Endodermal cell (in vitro differentiated cells): ENCODE measurements at places on chromosomes 1 and 21.

GRCh38 chr1:21933397-21934248 is 3.5 kb downstream of the HSPG2 start:
- DNase-seq: peak; percentile 85

GRCh38 chr1:52709016-52709415 is 10.9 kb upstream of the COA7 start:
- no peak for DNase-seq

DNA sequence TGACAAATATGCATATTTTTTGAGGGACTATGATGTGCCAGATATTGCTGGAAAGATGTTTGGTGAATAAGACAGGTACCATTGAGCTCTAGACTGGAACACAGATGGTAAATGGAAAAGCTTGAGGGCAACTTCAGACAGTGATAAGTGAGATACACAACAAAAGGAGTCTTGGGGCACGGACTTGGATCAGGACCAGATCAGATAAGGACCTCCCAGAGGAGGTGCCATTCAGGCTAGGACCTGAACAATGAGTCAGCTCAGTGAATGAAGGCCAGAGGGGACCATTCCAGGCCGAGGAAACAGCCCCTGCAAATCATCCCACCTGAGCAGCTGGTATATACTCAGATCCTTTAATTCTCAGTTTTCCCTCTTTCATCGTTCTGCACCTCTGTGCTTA is 1.8 kb upstream of the KCNJ15 start:
- DNase-seq: no peak

- DNase-seq: no peak
Measured at GRCh38 chr21:29318354-29318753, 19.6 kb downstream of the BACH1 start.

GRCh38 chr1:81314513-81315233 is 486.1 kb upstream of the ADGRL2 start:
- DNase-seq: no peak

DNA sequence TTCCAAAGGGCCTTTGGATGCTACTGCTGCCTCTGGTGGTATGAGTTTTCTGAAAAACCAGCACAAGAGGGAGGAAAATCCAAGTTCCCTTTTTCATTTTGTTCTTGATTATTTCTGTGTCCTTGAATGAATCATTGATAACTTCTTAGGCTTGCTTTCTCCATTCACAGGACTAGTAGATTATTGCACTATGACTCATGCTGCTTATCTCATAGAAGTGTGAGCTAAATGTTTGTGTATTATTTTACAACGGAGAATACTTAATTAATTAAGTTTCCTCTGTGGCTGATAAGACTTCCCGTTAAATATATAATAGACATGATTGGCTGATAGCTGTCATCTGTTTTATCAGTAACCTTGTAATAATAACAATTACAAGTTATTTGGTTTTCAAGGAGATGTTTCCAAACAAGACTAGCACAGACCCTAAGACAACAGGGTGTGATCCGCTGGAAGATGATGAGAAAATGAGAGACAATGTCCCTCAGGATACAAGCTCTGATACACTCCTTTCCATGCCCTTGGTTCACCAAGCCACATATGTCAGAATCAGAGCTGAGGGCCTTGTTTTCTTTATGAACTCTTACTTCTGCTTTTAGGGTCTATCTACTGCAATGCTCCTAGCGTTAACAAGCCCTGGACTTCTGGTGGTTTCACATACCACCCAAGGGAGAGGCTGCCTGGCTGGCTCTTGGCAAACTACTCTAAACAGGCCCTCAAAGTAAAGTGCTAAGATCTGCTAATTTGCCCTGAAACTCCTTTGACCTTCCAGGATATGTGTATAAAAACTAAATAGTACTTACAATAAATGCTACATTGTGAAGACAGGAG is 1078.3 kb downstream of the TTLL7 start:
- DNase-seq: no peak

DNA sequence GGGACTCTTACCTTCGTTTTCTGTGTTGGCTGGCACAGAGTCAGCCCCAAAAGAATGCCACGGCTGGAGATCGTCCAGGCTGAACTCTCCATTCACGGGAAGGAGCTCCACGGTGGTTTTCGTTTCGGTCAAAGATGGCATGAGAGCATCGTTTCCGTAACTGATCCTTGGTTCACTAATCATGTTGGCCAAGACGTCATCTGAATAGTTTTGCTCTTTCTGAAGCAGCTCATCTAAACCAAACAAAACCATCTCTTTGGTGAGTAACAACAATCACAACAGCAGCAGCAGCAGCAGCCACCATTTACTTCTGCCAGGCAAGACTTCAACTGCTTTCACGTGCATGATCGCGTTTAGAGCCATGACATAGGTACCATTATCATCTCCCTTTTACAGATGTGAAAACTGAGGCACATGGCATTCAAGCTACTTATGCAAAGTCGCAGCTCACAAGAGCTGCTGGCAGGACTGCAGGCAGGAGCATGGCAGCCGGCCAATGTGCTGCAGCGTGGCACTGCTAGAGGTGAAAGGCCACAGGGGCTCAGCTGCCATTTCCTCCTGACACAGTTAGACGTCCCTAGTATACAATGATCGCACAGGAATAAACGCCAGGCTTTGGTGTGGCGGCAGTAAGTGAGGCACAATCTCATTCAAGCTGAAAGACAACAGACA is 177.1 kb downstream of the GABPA start:
- no peak for DNase-seq

GRCh38 chr1:50968821-50969610 is 1.0 kb upstream of the CDKN2C start:
- DNase-seq: peak; percentile 77

- DNase-seq: peak; percentile 29
Measured at GRCh38 chr1:67605209-67605780, 79.7 kb upstream of the GADD45A start.

- peak; percentile 83 for DNase-seq
Measured at GRCh38 chr1:165075725-165076370, 280.7 kb downstream of the LMX1A start.

DNA sequence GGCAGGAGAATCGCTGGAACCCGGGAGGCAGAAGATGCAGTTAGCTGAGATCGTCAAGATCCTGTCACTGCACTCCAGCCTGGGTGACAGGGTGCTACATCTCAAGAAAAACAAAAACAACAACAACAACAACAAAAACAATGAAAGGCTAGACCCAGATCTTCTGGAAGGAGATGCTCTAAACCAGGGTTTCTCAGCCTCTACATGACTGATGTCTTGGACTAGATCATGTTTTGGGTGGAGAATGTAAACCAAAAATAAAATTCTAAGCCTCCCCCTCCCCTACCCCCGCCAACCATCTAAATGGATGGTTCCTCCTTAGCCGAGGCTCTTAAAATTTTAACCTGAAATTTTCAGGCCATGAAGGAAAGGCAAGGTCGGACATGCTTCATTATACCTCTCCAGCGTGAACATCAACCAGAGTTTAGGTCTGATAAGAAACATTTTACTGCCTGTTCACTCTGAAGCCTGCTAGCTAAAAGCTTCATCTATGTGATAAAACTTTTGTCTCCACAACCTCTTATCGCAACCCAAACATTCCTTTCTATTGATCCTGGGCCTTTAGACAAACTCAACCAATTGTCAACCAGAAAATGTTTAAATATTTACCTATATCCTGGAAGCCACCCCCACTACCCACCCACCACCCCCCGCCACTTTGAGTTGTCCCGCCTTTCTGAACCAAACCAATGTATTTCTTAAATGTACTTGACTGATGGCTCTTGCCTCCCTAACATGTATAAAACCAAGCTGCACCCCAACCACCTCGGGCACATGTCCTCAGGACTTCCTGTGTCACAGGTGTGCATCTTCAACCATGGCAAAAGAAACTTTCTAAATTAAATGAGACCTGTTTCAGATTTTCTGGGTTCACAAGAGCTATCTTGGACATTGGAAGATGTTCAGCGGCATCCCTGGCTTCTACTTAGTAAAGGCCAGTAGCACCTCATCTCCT is 1.9 kb upstream of the CAPN2 start:
- DNase-seq: peak; percentile 59

- DNase-seq: peak; percentile 86
Measured at GRCh38 chr1:160862203-160863060, at the start of gene CD244. Gene CD244 (minus strand): TSS chr1:160862887. CDS start chr1:160862677, 210 bp downstream.

GRCh38 chr1:8562881-8563865 is 245.3 kb downstream of the SLC45A1 start:
- peak; percentile 65 for DNase-seq

DNA sequence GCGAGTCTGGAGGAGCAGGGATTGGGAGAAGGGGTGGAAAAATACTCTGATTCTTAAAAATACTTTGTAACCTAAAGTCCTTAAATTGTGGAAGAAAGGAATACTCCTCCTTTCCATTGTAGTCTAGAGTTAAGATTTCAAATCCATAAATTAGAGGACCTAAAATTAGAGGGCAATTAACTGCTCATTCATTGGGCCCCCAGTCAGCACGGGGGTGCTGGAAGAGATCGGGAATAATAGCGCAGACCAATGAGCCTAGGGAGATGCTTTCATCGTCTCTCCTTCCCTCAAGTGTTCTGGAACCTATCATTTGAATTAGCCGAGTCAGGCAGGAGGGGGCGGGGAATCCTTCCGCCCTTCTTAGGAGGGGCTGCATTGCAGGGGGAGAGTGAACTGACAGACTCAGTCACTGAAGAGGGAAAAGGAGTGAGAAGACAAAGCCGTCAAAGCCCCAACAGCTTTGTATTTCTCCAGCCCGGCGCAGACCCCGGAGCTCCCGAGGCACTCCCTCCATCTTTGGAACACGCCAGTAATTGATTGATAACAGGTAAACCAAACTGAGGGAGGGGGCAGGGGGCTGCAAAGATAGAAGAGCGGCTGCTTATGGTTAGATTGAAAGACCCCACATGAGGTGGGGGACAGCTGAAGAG is at the start of gene MLLT11:
TSS of gene MLLT11 (plus strand) at position 391 of the 650 bp plus-strand sequence. CDS start 6,828 bp downstream, outside the sequence.
- peak; percentile 93 for DNase-seq

GRCh38 chr1:160744852-160745520 is 5.9 kb downstream of the SLAMF7 start:
- no peak for DNase-seq

DNA sequence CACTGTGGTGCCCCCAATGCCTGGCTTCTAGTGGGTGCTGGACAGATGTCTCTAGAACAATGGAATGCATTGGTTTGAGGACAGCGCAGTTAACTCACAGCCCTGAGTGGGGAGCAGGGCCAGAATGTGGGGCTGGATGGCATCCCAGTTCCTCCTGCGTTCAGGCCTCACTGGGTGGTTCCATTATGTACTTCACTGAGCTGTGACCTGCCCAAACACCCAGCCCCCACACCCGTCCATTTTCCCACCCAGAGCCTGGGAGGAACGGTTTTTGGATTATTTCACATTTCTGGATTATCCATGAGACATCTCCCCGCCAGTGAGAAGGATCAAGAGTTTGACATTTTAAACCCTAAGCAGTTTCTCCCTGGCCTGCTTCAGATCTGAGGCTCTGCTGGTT is 55.3 kb upstream of the WASF2 start:
- no peak for DNase-seq

- DNase-seq: no peak
Measured at GRCh38 chr1:175530622-175531375, 212.6 kb downstream of the TNR start.

GRCh38 chr1:47209725-47210325 is 20.0 kb upstream of the PDZK1IP1 start:
- no peak for DNase-seq

GRCh38 chr21:15968776-15969310 is 239.1 kb downstream of the USP25 start:
- no peak for DNase-seq

GRCh38 chr1:21319447-21320407 is 29.5 kb upstream of the ECE1 start:
- no peak for DNase-seq

DNA sequence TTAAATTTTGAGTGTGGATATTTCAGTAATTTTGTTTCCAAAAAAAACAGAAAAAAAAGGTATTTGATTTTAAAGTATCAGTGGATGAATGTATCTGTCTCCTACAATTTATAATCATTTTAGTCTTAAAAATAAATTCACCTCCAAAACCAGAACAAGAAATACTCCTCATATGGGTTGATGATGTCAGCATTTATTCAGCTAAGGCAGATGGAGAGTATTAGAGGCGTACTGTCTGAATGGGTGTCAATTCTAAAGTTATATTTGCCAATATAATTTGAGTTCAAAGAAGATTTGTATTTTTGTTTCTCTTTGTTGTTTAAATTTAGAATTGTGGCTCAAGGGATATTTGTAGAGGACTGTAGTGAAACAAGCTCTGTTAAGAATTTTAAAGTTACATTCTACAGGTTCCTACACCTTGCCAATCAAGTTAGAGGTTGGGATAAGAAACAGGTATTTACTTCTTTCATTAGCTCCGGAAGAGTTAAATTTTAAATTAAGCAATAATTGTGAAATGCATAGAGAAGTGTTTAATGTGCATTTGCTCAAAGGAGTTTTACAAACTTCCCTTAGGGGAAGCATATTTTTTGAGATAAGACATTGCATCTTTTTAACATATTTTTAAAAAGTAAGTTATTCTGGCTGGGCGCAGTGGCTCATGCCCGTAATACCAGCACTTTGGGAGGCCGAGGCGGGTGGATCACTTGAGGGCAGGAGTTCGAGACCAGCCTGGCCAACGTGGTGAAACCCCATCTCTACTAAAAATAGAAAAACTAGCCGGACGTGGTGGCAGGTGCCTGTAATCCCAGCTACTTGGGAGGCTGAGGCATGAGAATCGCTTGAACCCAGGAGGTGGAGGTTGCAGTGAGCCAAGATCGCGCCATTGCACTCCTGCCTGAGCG is 1.2 kb downstream of the PLA2G4A start:
- no peak for DNase-seq

DNA sequence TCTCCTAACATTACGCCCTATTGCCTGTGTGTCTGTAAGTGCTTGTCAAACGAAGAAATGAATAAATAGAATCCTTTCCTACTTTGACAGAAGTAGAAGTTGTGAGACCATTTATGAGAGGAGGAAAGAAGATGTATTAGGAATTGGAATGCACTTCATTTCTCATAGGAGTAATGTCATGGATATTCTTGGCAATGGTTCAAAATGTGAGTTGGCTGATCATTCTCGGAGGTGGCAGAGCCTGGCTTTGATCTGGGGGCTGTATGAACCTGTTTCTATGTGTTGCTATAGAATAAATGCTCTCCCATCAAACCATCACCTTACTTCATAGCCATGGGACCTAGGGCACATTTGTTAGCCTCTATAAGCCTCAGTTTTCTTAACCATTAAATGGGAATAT is 10.1 kb upstream of the SERBP1 start:
- no peak for DNase-seq

DNA sequence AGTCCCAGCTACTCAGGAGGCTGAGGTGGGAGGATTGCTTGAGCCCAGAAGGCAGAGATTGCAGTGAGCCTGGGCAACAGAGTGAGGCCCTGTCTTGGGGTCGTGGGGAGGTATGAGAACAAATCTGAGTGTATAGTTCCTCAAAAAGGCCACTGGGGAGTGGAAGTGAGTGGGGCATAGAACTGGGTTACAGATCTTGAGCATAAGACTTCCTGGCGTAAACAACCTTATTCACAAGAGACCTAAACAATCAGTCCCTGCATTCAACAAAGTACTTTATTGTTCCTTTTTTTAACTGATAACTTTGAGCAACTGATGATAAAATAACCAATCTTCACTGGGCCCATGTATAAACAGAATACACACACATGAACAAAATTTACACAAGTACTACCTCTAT is 72.7 kb upstream of the MUTYH start:
- DNase-seq: no peak
